ENCODE measurements at places on chromosomes 3 and 15. TPM values are rescaled to one million over a fixed set of nuclear protein-coding genes. Genes with fewer than 3 reads are reported as not detected.

The FAM219B gene
- 32.3 TPM for total RNA-seq

The RAB6B gene
- total RNA-seq = 2.4 TPM

The LYZL4 gene
- total RNA-seq = not detected

The SLC51A gene
- not detected for total RNA-seq

The AHSG gene
- total RNA-seq = not detected

The NRG4 gene
- total RNA-seq = 2.6 TPM

The GOLGA8N gene
- 1.4 TPM for total RNA-seq

The PLXNB1 gene
- 13.2 TPM for total RNA-seq

The HIGD2B gene
- not detected for total RNA-seq

The ESYT3 gene
- 0.93 TPM for total RNA-seq

The VEPH1 gene
- 0.07 TPM for total RNA-seq

The SLC9C1 gene
- total RNA-seq = not detected

The LRRIQ4 gene
- total RNA-seq = not detected

The MAN2C1 gene
- 80.9 TPM for total RNA-seq

The MOBP gene
- 0.02 TPM for total RNA-seq

The VGLL4 gene
- total RNA-seq = 32.9 TPM

The NANOGP8 gene
- not detected for total RNA-seq

The RAB27A gene
- total RNA-seq = 10.6 TPM

The CFAP91 gene
- 0.27 TPM for total RNA-seq

The SLCO2A1 gene
- 0.06 TPM for total RNA-seq

The ECE2 gene
- total RNA-seq = not detected

The CAPN3 gene
- 0.21 TPM for total RNA-seq

The CKMT1A gene
- total RNA-seq = 2.7 TPM

The PEX5L gene
- total RNA-seq = not detected

The PLXND1 gene
- total RNA-seq = 86.5 TPM

The GJD2 gene
- not detected for total RNA-seq

The CTXN2 gene
- total RNA-seq = 0.02 TPM

The STRIT1 gene
- total RNA-seq = not detected

The HTR3E gene
- not detected for total RNA-seq

The C2CD4A gene
- 0.02 TPM for total RNA-seq

The TRH gene
- total RNA-seq = not detected

The ITGA11 gene
- 2.9 TPM for total RNA-seq

The HDDC3 gene
- total RNA-seq = 31.9 TPM

The OXTR gene
- total RNA-seq = 11.7 TPM

The TMOD2 gene
- total RNA-seq = 1.2 TPM

The TUSC2 gene
- total RNA-seq = 33.3 TPM

The COL6A6 gene
- not detected for total RNA-seq

The GRAMD1C gene
- total RNA-seq = 1.4 TPM

The P2RY14 gene
- total RNA-seq = not detected

The CD200R1 gene
- 0.06 TPM for total RNA-seq
